ENCODE measurements at places on chromosomes 7 and 10.
A peak's percentile ranks its signal among the peaks of the same experiment; 100 is the strongest.

DNA sequence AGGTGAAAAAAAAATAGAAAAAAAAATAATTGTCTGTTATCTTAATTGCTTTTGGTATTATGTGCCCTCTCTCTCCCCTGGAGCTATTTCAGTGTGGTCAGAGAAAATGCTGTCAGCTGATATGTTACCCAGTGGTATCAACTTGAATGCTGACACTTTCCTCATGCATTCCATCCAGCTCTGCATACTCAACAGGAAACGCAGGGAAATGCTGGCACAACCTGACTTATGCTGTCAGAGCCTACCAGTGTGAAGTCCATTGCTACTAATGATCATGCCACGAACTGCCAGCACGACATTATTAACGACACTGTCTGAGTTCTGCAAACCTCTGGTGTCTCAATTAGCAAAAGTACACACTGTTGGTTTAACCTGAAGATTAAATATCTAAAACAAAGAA lies 182.8 kb downstream of the ZWINT start:
- no peak for DNase-seq

DNA sequence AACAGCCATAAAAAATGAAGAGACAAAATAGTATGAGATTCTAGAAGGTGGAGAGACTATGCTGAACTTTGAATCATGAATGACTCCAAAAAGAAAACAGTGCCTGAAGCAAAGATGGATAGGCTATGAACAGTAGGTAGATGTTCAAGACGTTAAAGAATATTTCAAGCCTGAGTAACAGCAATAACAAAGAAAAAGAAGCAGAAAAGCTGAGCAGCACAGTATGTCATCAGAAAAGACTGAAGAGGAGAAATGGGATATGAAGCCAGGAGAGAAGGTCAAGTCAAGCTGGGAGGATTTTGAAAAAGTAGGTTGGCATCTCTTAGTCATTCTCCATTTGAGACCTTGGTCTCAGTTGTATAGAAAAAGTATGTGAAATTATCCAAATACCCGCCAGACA lies 484.4 kb downstream of the SORCS1 start:
- DNase-seq: no peak

- no peak for DNase-seq
Measured at GRCh38 chr10:96663797-96664196, 56.5 kb downstream of the PIK3AP1 start.

DNA sequence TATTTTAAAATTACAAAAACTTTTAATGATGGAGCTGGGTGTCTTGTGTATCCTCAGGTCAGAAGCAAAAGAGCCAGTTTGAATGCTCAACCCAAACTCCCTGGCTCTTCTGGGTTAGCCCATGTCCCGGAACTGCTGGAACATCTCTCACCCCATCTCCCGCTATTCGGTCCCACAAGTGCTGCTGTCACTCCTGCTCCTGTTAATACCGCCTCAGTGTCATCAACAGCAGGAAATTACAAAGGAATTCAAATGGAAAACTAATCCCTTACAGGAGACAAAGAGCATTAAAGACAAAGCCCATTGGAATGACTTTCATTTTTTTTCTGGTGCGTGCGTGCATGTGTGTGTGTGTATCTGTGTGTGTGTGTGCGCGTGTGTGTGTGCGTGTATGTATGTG lies 112.0 kb upstream of the C7orf33 start:
- no peak for DNase-seq

GRCh38 chr10:28722065-28722803 lies 44.9 kb downstream of the BAMBI start:
- DNase-seq: peak; percentile 49

- DNase-seq: no peak
Measured at GRCh38 chr10:88428442-88428841, 154.7 kb downstream of the RNLS start.

- DNase-seq: no peak
Measured at GRCh38 chr10:101588879-101589278, 758 bp downstream of the DPCD start.

- no peak for DNase-seq
Measured at GRCh38 chr10:127398140-127398970, 150.8 kb upstream of the NPS start.

DNA sequence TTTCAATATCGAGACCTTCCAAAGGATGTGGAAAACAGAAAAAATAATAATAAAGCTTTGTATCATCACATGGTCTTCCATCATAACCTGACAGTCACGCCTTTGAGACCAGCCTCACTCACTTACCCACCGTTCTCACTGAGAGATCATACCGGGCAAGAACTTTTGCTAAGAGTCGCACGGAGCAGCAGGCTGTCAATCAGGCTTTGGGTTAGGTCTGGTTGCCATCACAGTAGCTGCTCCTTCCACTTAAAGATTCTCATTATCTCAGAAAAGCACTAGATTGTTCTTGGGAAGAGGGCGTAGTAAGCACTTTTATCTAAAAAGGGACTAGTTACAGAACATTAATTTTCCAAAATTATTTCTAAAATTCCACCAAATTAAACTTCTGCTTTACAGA lies 2.0 kb downstream of the RELN start:
- no peak for DNase-seq

GRCh38 chr10:33273295-33274002 lies 61.0 kb downstream of the NRP1 start:
- DNase-seq: peak; percentile 78

- no peak for DNase-seq
Measured at GRCh38 chr7:3042861-3043489, 692 bp downstream of the CARD11 start.

DNA sequence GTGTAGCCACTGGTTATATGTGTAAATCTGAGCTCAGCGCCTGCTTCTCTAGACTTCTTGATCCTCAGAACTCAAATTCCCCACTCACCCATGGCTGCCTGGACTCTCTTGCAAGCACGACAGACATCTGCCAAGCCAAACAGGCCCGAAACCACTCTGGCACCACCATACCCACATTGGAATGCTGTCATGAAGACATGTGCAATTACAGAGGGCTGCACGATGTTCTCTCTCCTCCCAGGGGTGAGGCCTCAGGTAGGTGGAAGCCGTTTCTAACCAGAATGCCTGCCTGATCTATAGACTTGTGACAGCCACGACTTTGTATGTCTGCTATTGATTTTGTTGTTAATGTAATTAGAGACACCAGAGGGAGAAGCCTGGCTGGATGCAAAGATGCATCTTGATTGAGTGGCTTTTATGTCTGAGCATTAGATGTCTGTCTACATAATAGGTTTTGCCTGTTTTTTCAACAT lies 4.0 kb downstream of the BAMBI start:
- DNase-seq: no peak

DNA sequence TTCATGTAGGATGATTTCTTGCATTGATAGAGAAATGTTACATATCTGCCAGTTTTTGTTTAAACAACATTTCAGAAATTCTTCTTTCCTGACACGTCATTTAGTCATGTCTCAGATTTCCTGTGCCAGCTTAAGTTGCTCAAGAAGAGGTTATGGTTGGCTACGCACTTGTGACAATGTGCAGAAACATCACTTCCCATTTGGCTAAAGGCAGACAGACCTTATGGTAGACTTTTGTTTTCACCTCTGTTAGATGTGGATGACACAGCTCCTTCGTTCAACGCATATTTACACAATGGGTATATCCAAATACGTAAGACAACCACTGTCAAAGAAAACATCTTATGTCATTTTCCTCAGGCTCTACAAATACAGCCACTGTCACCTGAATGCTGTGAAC lies 125.8 kb downstream of the DOCK4 start:
- DNase-seq: no peak

DNA sequence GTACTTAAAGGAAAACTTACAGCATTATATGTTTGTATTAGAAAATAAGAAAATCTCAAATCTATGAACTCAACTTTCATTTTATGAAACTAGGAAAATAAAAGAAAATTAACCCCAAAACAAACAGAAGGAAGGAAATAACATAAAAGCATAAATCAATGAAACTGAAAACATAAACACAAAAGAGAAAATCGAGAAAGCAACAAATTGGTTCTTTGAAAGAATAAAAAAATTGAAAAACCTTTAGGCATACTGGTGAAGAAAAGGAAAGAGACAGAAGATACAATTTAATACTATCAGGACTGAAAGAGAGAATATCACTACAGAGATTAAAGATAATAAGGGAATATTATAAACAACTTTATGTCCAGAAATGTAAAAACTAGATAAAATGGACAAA lies 21.2 kb downstream of the PRTFDC1 start:
- DNase-seq: no peak
